ENCODE measurements at places on chromosomes 4 and X.
A peak's percentile ranks its signal among the peaks of the same experiment; 100 is the strongest.

DNA sequence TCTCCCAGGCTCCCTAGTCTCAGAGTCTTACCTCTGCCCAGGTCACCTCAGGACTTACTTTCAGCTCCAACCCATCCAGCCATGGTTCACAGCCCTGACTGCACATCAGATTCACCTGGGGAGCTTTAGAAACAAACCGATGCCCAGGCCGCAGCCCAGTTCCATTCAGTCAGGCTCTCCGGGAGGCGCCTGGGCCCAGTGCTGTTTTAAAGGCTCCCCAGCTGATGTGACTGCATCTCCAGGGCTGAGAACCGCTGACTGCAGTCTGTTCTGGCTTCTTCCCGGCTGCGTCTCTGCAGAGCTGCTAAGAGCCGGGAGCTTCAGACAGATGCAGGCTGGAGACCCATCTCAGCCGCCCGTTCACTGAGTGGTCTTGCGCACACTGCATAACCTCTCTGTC, 44.4 kb upstream of the LGI2 start:
- DNase-seq: no peak

DNA sequence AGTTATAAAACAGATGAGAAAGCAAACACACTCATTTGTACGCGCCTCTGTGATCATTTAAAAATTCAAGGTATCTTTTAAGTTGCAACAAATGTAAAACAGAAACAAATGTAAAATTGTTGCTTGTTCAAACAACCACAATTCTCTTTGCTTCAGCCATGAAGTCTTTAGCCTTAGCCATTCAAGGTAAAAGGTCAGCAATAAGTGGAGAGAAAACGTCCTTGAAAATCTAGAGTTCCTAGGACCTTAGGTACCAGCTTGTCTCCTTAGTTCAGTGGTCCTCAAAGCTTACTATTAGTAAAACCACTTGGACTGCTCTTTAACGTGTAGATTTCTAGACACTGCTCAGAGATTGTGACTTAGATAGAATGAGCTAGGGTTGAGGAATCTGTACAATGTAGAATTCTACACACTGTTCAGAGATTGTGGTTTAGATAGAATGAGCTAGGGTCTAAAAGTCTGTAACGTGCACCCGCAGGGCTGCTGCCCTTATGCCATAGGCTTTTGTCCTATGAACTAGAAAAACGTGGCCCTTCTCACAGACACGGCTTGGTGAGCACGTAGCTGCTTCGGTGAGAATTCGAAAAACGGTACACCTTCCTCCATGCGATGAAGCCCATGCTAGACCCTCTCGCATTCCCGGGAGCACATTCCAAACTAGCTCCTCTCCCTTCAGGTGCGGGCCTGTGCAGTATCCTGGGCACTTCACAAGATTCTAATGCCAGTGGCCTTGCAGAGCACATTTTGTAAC, 1.7 kb downstream of the PLAC8 start:
- DNase-seq: no peak

GRCh38 chr4:66465111-66465510, 794.8 kb upstream of the EPHA5 start:
- no peak for DNase-seq

GRCh38 chr4:80875642-80876041, 154.9 kb upstream of the BMP3 start:
- no peak for DNase-seq

- peak; percentile 48 for DNase-seq
These were observed 2.6 kb upstream of the KIAA0232 start for GRCh38 chr4:6779667-6780565.

- DNase-seq: no peak
These were observed 372.9 kb downstream of the NKX6-1 start for GRCh38 chr4:84126061-84126787.

Measured in SHP77 treated with DMSO at 0.1 percent for 48 hours (cell line).